ENCODE measurements at places on chromosomes 13 and 19.

- no peak for DNase-seq
Observed at GRCh38 chr19:39264306-39265290, 3.6 kb upstream of the IFNL2 start.

- DNase-seq = no peak
Observed at GRCh38 chr13:109858319-109858718, 71.9 kb upstream of the IRS2 start.

DNA sequence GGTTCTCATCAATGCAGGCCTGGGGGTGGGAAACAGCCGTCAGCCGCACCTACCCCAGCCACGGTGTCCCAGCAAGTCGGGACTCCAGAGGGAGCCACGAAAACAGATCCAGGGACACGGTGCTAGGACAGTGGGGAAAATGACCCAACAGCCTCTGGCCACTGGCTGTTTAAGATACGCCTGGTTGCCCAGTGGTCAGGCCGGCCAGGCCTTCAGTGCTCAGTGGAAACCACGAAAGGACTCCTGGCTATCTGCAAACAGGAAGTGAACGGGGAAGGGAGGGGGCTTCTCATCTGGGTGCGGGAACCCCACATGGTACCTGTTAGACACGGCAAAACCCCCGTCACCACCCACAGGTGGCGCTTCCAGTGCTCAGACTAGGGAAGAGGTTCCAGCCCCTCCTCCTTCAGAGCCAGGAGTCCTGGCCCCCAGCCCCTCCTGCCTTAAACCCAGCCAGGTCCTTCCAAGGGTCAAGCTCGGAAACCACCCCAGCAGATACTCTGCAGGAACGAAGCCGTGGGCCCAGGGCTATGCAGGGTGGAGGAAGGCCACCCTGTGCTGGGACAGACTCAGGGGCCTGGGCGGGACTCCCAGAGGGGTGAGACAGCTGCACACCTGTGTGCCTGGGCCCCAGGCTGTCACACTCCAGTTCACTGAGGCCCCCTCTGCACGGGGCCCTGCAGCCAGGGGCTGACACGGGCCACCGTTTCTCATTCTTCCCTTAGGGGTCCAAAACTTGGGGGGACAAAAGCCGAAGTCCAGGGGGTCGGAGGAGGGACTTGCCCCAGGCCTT, 4.5 kb downstream of the PPP1R12C start:
- no peak for DNase-seq

DNA sequence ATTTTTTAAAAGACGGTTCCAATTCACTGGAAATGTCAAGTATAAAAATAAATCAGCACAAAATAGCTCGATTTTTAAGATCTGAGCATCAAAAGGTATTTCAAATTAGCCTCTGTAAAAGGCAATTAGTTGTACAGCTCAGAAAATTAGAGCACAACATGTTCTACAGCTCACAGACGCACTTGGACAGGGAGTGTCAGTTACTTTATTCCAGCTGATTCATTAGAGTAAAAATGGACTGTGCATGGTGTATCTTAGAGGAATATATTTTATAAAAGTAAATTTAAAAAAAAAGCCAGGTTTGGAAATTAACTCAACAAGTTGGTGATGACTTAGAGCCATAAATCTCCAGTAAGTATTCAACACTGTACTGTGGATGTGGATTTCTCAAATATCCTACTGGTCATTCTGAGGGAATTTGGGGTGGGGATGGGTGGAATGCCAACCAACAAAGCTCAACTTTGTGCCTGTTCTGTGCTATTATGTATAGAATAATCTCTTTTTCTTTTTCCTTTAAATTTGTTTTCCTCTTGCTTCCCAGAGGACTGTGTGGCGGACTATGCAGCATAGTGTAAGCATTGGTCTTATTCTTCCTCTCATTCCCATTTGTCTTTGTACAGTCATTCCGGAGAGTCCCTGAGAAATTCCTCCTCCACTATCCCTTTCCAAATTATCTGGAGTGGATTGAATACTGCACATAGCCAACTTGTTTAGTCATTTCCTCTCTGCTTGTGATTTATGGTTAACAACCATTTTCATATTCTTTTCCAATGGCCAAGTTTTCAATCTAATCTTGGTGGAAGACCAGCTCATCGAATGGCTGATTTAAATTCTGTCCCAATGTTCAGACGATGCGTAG, 169.3 kb downstream of the DCT start:
- DNase-seq = no peak

DNA sequence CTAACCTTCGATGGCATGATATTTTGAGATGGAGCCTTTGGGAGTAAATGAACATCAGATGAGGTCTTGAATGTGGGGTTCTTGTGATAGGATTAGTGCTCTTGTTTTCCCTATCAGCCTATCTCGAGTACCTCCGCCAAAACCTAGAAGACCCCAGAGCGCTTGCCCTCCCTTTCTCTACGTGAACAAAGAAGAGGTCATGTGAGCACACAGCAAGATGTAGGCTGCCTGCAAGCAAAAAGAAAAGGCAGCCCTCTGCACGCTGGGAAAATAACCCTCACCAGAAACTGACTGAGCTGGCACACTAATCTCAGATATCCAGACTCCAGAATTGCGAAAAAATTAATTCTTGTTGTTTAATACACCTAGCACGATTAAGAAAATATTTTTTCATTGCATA, 799.8 kb upstream of the SLC10A2 start:
- DNase-seq = no peak

DNA sequence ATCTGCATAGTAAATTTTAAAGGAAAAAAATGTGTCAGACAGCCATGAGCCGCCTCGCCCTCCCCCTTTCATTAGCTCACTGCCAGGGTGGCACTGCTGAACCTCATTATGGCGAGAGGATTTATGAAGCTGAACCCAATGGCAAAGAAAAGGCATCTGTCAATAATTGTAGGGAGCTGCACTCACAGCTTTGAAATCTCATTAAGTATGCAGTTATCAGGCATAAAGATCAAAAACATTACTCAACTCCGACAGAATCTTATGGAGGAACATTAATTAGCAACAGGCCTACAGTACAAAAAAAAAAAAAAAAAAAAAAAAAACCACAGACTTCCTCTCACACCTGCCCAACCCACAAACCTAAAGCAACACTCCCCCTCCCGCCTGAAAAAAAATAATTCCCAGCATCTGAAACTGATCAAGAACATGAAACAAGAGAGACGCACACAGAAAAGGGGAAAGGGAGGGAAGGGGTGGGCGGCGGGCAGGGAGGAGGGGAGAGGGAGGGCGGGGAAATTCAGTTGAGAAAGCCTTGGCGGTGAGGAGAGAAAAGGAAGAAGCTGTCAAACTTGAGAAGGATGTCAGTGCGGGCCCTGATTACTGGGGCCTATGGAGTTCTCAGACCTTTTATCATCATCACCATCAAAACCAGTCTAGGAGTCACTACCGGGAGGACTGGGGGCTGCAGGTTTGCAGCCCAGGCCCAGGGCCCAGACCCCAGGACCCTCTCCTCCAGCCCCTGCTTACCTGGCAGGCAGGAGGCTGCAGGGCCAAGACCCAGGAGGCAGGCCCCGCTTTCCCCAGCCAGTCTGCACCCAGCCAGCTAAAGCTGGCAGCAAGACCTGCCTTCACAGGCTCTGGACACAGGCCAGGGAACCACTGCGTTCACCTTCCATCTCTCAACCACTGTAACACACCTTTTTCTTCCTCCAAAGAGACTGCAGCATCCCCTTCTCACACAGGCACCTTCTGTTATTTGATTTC, 8.9 kb downstream of the TSHZ3 start:
- DNase-seq = no peak

DNA sequence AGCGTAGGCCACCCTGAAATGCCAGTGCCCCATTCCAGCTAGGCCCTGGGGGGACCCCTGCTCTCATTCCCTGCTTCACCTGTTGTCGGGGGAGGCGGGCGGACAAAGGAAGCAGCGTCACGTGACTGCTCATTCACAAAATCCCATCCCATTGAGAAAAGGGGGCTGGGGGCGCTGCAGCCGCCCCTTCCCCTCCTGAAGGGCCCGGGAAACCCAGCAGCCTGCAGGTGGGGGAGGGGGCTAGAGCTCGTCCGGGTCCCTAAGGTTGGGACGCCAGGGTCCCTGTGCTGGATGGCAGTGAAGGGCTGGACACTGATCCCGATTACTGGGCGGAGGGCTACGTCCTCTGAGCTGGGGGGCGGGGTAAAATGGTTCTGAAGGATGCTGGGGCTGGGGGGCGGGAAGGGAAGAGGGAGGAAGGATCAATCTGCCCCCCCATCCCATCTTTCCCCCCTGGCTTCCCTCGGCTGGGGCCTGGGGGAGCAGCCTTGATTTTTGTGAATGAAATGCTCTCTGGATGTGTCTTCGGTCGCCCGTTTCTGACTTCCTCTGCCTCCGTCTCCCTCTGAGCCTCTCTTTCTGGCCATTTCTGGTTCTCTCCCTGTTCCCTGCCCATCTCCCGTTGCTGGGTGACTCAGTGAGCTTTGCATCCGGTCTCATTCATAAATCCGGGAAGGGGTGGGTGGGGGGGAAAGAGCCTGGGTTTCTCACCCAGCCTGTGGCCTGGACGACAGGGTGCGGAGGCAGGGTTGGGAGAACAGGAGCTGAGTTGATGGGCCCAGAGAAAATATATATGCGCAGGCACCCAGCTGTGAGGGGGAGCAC, 816 bp downstream of the SPRED3 start:
- DNase-seq = no peak

DNA sequence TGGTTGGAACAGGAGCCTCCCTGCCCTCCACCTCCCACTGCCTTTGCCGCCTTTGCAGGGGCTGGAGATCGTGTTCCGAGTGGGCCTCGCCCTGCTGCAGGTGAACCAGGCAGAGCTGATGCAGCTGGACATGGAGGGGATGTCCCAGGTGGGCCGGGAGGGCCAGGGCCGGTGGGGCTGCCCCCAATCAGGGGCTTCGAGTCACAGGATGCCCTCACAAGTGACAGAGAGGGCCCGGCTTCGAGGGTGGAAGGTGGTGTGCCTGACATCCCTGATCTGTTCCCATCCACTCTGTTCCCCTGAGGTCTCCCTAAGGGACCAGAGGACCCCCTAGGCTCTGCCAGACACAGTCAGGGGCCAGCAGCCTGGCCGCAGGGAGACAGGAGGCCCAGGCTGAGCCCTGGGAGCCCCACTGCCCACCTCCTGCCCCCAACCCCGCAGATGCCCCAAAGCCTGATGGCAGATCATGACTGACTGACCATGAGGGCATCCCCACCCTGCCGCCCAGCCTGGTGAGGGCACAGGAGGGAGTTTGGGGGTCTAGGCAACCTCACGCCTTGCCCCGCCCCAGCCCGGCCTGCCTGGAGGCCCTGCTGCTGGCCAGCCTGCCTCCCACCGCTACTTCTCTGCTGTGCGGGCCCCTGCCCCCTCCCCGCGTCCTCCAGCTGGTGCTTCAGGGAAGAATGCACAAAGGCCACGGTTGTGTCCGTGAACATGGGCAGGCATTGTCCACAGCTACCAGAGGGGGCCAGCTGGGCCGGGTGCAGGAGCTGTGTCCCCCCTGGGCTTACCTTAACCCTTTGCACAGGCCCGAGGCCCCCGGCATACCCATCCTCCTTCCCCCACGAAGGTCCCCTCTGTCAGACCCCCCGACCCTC, 21.8 kb downstream of the EVI5L start:
- DNase-seq = no peak

- no peak for DNase-seq
Observed at GRCh38 chr19:49681830-49682229, 4.8 kb downstream of the PRMT1 start.

GRCh38 chr19:18932216-18932841, 8.7 kb downstream of the HOMER3 start:
- DNase-seq = peak; percentile 60

DNA sequence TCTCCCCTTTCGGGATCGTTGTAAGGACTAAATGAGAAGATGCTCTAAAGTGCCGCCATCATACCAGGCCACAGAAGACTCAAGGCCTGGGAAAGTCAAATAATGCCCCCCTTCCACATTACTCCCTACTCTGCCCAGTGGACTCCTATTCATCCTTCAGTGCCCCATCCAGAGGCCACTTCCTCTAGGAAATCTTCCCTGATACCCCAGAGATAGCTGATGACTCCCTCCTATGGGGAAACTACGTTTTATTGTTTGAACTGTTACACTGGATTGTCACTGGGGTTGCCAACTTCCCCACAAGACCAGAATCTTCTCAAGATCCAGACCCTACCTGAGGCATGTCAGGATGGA, 14.2 kb downstream of the MEIS3 start:
- DNase-seq = no peak

- no peak for DNase-seq
Observed at GRCh38 chr13:39597838-39598237, 5.2 kb downstream of the LHFPL6 start.

DNA sequence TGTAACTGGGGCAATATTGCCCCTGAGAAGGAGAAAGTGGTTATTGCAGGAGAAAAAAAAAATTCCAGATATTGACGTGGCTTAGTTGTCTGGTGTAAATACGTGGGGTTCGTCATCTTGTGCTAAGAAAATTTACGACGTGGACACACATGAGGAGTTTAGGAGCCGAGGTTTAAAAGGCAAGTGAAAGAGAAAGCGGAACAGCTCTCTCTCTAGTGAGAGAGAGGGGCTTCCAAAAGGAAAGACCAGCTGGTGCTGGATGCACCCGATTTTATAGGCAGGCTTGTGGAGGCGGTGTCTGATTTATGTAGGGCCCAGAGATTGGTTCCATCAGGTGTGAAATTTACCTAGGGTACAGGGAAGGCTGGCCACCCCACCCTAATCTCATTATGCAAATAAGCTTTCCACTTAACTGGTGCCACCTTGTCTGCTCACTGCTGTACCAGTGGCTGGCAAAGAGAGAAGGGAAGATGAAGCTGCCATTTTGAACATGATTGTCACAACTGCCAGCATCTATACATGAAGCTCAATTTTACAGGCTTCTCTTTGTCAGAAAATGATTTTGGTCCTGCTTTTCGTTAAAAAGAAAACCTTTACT, 845.1 kb downstream of the DACH1 start:
- DNase-seq = no peak

- DNase-seq = no peak
Observed at GRCh38 chr19:5964816-5965565, 12.9 kb downstream of the RANBP3 start.

DNA sequence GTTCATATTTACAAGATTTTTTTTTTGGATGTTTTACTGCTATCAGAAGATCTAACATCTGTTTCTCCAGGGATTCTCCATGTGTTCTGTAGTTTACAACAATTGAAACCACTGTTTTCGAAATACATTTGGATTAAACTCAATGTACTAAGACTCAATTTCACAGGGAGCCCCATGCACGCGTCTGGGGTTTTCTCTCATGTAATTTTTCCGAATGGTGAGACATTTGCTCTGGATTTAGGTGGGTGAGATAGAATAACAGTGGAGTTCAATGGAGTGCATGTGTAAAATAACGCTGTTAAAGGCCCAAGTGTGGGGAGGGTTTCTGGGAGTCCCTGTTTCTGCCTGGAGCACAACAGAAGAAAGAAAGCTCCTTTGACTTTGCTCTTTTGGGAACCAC, 330.3 kb downstream of the TSHZ3 start:
- DNase-seq = no peak

Data from stimulated activated CD8-positive, alpha-beta memory T cell treated with anti-CD3 and anti-CD28 coated beads, Interleukin-4, amount 100 ng/mL, for 4 hours (primary cell).